NCI-H2171 treated with DMSO at 0.1 percent for 48 hours (cell line): ENCODE measurements at places on chromosomes 7 and 10.
A peak's percentile ranks its signal among the peaks of the same experiment; 100 is the strongest.

- no peak for DNase-seq
Observed at GRCh38 chr7:139106959-139107358, 2.6 kb downstream of the ZC3HAV1 start.

DNA sequence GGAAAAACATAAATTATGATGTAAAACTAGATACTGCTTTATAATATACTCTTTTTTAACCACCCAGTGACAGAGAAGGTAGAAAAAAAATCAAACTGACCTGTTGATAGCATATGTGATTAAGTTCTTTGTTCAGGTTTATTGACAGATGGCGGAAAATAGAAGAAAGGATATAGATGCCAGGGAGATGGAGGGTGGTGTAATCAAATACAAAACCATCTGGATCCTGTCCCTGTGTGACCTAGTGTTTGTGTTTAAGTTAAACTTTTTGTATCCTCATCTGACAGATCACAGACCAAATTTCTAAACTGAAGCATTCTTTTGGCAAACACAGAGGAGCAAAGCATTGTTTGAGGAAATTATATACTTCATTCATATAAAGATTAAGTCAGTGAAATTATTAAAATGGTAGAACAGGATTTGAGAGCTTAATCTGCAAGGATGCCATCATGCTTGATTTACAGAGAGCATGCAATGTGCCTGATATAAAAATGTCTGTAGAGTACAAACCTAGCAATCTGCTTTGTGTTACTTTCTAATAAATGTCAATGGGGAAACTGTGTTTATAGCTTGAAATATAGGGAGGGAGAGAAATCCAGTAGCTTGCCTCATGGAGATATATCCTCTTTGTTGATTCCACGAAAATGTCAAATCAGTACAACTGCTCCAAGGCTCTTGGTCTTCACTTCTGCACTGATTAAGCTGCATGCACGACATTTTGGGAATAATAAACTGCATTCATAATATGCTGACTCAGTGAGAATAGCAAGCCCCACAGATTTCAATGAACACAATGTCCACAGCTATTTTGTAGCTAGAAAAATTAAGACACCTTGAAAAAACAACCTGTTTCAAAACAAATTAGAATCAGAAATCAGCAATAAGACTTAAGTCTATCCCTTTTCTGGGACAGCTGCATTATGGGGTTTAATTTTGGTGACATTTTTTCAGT, 39.0 kb downstream of the SEM1 start:
- DNase-seq: peak; percentile 98

DNA sequence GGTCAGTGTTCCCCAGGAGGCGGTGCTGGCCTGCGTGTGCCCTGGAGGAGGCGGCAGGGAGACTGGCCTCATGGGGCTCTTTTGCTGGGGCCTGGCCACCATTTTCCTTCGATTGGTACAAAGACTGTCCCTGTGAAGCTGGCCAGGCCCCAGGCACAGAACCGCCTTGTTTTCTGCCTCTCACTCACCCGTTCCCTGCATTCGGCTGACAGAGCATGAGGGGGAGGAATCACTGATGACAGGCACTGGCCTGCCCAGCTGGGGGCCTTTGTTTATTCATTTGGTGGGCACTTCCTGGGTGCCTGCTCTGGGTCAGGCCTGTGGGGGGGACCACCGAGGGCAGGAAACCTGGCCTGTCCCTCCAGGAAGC, 139.2 kb downstream of the FAM53B start:
- DNase-seq: no peak

DNA sequence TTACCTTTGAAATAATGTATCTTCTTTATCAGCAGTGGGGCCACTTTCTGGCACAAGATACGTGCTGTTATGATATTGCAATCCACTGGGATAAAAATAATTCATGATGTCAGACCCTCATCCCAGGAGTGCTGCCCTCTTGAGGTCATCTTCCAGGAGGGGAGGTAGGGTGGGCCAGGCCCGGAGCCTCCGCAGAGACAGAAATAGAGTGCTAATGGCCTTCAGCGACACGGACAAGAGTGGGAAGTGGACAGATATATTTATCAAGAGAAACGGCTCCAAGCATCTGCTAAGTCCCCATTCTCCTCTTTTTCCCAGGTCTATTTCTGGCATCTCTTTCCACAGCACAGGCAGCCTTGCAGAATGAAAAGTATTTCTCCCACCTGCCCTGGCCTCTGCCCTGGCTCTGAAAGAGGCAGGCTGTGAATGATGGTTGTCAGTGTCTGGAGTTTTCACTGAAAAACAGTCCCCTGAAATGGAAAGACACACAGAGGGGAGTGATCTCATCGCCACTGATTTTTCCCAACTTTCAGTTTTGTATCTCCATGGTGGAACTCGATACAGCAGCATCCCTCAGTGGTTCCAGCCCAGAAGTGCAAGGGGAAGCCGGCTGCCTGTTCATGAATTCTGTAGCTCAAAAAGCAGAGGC, 251.7 kb upstream of the MYO3A start:
- no peak for DNase-seq

- no peak for DNase-seq
Observed at GRCh38 chr7:78587443-78588044, 789.0 kb downstream of the PHTF2 start.

GRCh38 chr10:90642136-90642535, 215.7 kb downstream of the HTR7 start:
- DNase-seq: no peak

GRCh38 chr7:68014031-68014736, 1017.6 kb downstream of the TYW1 start:
- DNase-seq: peak; percentile 95

DNA sequence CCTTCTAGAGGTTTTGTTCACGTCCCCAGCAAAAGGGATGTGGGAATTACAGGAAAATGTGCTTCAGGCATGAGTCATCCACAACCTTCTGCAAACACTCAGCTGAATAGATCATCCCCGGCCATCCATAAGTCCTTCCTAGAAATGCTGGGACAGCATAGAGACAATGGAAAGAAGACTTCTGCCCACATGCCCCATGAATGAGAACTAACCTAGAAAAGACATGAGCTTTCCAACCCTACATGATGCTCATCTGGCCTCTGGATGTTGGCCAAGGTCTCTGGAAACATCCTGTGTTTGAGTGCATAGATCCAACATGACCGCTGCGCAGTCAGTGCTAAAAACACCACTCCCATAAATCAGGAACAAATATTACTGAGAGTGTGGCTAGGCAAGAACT, 277.5 kb downstream of the PLXNA4 start:
- DNase-seq: no peak

- no peak for DNase-seq
Observed at GRCh38 chr10:88023676-88024075, 160.3 kb downstream of the PTEN start.
